Activated T-cell treated with anti-CD3 and anti-CD28 coated beads, Interleukin-2, amount 50 U/mL, for 1 hour (primary cell): ENCODE measurements at places on chromosomes 6 and 20.

GRCh38 chr6:126112171-126112632 is 125.9 kb downstream of the TRMT11 start:
- DNase-seq = no peak

- no peak for DNase-seq
Observed at GRCh38 chr6:154986787-154987235, 8.3 kb upstream of the TIAM2 start.

GRCh38 chr6:33203443-33204164 is 851 bp upstream of the HSD17B8 start:
- DNase-seq = no peak

DNA sequence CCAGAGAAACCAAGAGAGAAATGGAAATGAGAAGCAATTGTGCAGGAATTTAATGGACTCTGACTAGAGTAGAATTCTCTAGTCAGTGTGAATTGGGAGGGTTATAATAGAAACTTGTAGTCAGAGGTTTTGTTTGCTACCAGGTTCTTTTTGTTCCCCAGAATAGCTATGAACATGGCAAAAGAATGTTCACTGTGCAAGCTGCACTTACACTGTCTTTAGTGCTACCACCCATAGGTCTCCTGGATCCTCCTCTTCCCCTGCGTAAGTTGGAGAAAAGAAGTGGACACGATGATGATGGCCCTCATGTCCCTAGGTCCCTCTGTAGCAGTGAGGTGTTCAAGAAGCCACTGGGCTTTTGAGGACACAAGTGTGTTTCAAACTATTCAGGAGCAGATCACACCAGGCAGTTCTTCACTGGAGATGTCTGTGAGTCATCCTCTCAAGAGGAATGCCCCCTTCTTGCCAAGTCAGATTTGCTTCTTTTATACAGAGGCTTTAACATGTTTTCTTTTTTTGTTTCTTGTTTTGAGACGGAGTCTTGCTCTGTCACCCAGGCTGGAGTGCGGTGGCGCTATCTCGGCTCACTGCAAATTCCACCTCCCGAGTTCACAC is 47.6 kb upstream of the SMIM8 start:
- DNase-seq = no peak

- no peak for DNase-seq
Observed at GRCh38 chr6:150128425-150128824, 14.4 kb upstream of the PPP1R14C start.

- no peak for DNase-seq
Observed at GRCh38 chr20:50207026-50207425, 16.4 kb downstream of the CEBPB start.

- DNase-seq = no peak
Observed at GRCh38 chr6:45655745-45656476, 278.2 kb upstream of the SUPT3H start.

DNA sequence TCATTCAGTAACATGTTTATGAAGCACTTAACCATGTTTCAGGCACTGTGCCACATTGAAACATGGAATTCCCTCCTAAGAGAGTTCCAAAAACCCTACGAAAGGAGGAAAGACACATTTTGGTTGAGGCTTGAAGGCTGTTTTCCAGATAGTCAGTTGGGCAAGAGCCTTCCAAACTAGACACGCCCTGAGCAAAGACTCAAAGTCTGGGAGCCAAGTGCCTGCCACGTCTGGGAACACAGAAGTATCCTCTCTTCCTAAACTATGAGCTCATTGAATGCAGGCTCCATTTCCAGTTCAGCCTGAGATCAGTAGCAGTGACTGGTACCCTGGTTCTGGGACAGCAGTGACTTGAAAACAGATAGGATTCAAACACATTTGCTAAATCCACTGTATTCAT is 74.5 kb upstream of the FAM8A1 start:
- no peak for DNase-seq

DNA sequence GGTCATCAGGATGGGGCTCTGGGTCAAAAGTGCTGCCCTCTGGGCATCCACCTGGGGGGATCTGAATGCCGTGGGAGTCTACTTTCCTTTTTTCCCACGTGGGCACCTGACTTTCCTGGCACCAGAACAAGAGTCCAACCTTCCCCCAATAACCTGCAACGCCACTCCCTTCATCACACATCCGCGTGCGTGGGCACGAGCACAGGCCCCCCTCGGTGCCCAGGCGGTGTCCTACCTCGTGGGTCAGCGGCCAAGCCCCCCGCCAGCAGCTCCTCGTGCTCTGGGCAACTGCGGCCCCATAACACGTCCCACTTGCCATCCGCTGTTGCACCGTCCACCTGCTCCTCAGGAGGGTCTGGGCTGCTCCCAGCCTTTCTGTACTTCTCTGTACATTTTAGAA is 87.0 kb downstream of the YTHDF1 start:
- no peak for DNase-seq

GRCh38 chr6:135540207-135540840 is 42.8 kb upstream of the AHI1 start:
- no peak for DNase-seq
